ENCODE measurements at places on chromosomes 2 and 18. TPM values are rescaled to one million over a fixed set of nuclear protein-coding genes. Genes with fewer than 3 reads are reported as not detected.

GRCh38 chr2:36441816-36442215 lies 86.2 kb downstream of the CRIM1 start:
- no peak for DNase-seq

DNA sequence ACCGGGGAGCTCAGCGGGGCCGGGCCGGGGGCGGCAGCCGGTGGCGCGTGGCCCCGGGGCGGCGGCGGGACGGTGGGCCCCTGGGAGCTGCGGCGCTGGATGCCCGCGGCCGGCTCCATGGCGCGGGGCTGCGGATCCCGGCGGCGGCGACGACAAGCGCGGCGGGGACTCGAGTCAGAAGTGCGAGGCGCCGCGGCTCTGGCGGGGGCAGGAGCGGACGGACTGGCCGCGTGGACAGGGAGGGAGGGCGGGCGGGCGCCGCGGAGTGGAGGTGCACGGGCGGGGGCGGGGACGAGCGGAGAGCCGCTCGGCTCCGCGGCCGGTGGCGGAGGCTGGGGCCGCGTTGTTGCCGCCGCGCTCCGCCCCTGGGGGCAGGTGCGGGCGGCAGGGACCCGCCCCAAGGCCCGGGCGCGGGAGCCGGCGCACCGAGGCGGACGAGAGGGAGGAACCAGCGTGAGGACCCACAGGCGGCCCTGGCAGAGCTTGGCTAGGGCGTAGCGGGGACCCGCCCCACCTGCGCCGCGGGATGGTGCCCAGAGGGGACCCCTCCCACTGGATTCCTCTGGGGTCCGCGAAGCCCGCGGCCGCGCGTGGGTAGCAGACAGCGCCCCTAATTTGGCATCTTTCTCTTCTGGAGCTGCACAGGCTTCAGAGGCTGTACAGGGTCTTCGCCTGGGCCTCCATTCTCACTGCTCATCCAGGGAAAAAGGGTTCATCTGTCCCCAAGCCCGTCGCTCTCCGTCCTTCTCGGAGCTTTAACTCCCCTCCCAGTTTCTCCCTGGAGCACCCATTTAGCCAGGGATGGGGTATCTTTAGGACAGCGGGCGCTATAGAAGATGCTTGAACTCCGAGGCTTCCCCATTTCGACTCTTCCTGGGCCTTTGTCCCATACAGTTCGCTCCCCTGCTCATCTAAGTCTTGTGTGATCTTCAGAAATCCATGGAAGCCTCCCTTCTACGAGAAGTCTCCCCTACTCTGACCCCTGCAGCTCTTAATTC lies at the start of gene TMEM163:
Gene TMEM163, minus strand, starts transcription at position 184 of the 998 bp plus-strand sequence.
- peak; percentile 74 for DNase-seq

DNA sequence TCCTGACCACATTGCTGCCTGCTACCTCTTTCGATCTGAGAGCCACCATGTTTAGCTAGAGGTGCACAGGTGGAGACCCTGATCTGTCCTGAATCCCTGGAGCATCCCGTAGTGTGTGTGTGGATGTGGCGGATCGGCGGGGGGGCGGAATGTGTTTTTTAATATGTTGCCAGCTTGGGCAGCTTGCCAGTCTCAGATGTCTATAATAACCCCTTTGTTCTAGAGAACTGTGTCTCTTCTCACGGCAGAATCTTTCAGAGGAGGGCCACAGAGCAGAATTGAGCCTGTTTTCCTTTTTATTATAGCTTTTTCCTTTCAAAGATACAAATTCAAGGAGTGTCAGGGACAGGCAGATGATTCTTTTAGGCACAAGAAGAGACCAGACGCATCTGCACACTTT lies 934.1 kb upstream of the KLHL29 start:
- DNase-seq: no peak

DNA sequence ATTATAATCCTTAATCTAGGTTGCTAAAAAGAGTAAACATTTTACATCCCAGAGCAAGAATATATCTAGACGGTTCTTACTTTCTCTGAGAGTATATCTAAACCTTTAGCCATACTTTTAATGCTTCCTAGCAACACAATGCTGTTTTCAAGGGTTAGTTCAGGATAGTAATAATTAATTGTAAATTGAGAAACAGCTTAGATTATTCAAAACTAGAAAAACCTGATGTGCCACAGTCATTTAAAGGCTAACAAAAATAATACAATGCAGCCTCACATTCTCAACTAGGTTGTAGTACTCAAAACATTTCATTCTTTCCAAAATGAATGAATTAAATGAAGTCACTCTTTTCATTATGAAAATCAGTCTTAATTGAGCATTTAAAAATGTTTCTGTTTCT lies 103.2 kb upstream of the OTX1 start:
- no peak for DNase-seq

- DNase-seq: no peak
These were observed 5.4 kb downstream of the RAB11FIP5 start for GRCh38 chr2:73107211-73107926.

DNA sequence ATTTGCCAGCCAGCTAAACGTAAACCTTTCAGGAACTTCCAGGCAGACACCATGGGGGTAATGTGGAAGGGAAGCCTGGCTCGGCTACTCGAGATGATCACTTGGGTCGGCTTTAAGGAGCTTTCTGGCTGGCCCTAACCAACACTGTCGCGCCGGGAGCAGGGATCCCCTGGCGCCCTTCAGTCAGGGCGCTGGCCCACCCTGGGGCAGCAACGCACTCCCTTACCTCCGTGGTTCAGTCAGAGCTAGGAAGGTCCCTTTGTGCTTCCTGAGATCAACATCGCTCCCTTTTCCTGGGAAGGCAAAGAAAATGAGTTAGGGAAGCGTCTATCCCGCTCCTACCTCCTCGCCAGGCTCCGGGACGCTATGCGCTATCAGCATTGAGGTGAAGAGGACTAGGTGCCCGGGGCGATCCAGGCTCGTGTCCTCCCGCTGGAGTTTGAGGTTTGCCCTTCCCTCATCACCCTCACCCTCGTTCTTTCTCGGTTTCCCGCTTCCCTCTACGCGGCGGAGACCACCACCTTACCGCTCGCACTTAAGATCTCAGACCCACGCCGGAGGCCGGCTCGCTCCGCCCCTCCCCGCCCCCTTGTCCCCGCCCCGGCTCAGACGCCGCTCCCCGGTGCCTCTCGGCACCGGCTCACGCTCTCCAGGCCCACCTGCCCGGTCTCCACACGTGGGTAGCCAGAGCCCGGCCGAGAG lies 449 bp upstream of the ATRAID start:
- no peak for DNase-seq

DNA sequence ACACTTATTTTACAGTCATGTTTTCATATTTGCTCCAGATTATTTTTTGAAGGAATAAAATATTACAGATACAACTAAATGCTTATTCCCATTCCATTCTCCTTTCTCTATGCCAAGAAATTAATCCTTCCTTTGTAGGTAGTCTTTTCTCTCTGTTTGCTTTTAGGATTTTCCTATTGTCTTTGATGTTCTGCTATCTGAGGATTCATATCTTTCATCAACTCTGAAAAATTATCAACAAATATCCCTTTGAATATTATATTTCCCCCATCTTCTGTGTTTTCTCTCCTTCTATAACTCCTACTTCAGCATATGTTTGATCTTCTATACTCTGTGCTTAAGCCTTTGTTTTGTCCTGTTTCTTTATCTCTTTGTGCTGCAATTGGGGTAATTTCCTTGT lies 260.4 kb upstream of the RBMS1 start:
- no peak for DNase-seq

GRCh38 chr2:41668529-41668928 lies 379.3 kb upstream of the PKDCC start:
- DNase-seq: no peak

GRCh38 chr2:45390441-45390840 lies 220.6 kb downstream of the SRBD1 start:
- DNase-seq: no peak

GRCh38 chr2:2061091-2061696 lies 269.9 kb downstream of the MYT1L start:
- no peak for DNase-seq

FBXO48 gene
- total RNA-seq: 1.1 TPM

WDR7 gene
- 15.2 TPM for total RNA-seq
